ENCODE measurements at places on chromosomes 16 and 17. TPM values are rescaled to one million over a fixed set of nuclear protein-coding genes. Genes with fewer than 3 reads are reported as not detected.

DNA sequence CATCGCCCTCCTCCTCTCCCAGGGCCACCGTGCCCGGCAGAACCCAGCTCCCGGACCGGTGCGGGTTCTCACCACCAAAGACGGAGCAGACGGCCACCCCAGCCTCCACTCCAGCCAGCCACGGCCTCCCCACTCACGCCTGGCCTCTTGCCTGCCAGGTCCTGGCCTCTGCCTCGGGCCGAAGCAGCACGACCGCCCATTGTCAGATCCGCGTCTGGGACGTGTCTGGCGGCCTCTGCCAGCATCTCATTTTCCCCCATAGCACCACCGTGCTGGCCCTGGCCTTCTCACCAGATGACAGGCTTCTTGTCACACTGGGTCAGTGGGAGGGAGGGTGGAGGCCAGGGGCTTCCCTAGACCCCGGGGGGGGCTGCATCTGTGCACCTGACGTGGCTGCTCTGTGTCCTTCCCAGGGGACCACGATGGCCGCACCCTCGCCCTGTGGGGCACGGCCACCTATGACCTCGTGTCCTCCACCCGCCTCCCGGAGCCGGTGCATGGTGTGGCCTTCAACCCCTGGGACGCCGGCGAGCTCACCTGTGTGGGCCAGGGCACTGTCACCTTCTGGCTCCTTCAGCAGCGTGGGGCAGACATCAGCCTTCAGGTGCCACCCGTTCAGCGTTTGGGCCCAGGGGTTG is 6.6 kb upstream of the RHOT2 start:
- no peak for DNase-seq

- peak; percentile 45 for DNase-seq
Observed at GRCh38 chr16:27761816-27762215, 211.9 kb downstream of the KATNIP start.

- DNase-seq, result no peak
Observed at GRCh38 chr16:26614237-26614841, 452.4 kb upstream of the C16orf82 start.

DNA sequence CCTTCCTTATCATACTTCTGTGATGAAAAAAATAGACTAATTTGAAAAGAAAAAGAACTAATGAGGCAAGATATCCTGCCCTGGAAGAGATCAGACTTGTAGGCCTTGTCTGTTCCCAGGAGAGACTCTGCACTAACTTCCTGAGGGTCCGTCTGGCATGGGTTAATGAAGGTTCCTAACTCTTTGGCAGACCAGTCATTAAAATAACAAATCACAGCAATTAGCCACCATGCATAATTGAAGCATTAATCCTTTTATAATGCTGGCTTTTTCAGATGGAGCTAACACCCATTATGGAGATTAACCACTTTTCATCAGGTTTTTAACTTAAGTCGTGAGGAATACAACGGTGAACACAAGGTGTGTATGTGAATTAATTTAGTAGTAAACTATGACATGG is 10.4 kb upstream of the KRT10 start:
- no peak for DNase-seq

WRAP53 gene
- 14.9 TPM for total RNA-seq

- no peak for DNase-seq
Observed at GRCh38 chr16:4692460-4693295, 684 bp upstream of the NUDT16L1 start.

- DNase-seq, result no peak
Observed at GRCh38 chr16:83779886-83780285, 27.9 kb upstream of the HSBP1 start.

Measured in kidney epithelial cell (primary cell).